T-cell (primary cell): ENCODE measurements at places on chromosomes 2 and 18. TPM values are rescaled to one million over a fixed set of nuclear protein-coding genes. Genes with fewer than 3 reads are reported as not detected.

GRCh38 chr2:206256706-206257205 is 17.7 kb upstream of the ZDBF2 start:
- no peak for DNase-seq

- no peak for DNase-seq
Observed at GRCh38 chr2:169509955-169510354, 453 bp downstream of the KLHL41 start.

DNA sequence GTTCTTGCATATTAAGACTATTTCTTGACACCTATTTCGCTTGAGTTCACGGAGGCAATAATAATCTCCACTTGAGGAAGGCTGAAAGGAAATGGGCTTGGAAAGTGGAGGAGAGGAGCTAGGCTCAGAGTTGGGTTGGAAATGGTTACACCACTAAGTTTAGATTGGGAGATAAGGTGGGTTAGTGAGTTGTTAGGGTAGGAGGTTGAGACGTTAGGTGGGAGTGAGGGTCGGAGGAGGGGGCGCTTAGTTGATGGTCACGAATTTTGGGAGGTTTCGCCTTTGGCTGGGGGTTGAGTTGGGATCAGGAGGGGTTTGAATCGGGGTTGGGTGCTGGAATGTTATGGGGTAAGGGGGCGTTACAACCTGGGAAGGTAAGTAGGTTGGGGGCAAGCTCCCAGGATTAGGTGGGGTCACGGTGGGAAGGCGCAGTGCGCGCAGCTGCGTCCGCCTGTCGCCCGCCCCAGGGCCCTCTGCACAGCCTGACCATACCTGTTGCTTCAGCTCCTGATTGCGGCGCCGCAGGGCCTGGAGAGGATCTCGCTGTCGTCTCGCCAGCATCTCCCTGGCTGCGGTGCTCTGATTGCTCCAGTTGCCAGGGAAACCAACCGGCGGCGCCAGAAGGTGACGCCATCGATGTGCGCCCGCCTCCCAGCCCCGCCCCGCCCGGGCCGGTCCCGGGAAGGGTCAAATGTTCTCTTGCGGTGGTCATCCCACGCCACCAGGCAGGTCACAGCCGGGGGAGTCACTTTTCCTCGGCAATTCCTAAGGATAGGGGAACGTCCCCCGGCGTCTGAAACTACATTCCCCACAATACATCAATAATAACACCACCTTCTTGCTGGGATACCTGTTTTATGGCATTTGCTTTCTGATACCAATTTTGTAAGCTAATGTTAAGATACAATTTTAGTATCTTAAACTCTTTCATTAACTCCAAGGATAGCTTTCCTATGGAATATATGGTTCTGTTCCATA is at the start of gene NPHP1:
TSS of gene NPHP1 (minus strand) at position 606 of the 978 bp plus-strand sequence. CDS start at position 561, 45 bp downstream.
- peak; percentile 72 for DNase-seq

- no peak for DNase-seq
Observed at GRCh38 chr2:233015019-233015645, 2.1 kb upstream of the NGEF start.

- no peak for DNase-seq
Observed at GRCh38 chr2:104638190-104638858, 215.6 kb upstream of the POU3F3 start.

- DNase-seq, result no peak
Observed at GRCh38 chr2:221908518-221908917, 336.4 kb upstream of the EPHA4 start.

- DNase-seq, result no peak
Observed at GRCh38 chr2:100934504-100935371, 67.4 kb upstream of the RPL31 start.

- DNase-seq, result no peak
Observed at GRCh38 chr2:209208211-209208610, 215.6 kb upstream of the MAP2 start.

- DNase-seq, result no peak
Observed at GRCh38 chr2:156189143-156189542, 143.4 kb downstream of the NR4A2 start.

DNA sequence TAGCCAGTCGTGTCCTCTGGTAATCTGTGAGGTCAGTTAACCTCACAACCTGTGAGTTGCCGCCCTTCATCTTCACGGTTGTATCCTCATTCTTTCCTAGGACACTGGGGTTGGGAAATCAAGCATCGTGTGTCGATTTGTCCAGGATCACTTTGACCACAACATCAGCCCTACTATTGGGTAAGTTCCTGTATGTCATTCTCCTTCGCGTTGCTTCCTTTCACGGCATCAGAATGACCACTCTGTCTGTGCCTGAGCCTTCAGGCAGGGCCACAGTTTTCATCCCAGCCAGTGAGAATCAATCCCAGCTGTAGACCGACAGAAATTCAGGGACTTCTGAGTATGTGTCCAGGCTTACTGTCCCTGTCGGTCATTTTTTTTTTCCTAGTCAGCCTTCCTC is 67.1 kb downstream of the RAB31 start:
- no peak for DNase-seq

DNA sequence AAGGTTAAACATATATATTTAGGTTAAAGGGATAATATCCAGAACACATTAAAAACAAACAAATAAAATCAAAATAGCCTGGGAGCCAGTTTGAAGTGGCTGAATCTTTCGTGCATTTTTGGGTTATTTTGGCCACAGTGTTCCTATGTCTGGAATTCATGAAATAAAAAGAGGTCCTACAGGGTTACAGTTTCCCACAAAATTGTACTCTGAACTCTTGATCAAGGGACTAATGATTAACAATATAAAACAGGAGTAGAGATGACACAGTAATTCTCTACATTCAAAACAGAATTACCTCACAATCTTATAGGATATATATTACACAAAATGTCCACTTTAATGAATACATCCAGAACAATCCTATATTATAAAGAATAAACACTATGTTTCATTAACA is 24.9 kb downstream of the VPS4B start:
- no peak for DNase-seq

DNA sequence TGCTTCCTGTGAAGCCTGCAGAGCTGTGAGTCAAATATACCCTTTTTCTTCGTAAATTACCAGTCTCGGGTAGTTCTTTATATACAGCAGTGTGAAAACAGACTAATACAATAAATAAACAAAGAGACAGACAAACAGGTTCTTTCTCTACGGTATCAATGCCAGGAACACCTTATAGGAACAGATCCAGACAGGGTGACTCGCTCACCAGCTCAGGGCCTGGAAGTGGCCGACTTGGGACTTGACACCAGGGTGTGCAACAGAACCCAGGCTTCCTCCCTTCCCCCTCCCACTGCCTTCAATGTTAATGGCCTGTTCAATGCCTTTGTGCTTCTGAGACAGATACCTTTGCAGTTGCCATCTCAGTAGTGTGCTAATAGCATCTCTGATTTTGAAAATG is 309.5 kb downstream of the ALK start:
- no peak for DNase-seq

DNA sequence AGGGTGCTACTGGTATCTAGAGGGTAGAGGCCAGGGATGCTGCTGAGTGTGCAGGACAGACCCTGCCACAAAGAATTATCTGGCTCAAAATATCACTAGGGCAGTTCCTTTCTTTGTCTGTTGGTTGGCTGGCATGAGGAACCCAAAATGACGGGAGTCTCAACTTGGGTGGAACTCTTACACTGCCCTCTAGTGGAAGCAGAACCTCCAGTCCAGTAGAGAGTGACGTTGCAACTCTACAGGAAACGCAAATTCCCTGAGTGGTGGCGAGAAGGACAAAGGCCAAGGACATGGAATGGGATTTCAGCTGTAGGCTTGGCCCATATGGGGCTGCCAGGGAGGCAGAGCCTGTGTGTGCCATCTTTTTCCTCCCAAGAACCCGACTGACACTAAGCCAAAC is 47.1 kb downstream of the COPS8 start:
- DNase-seq, result no peak

- no peak for DNase-seq
Observed at GRCh38 chr2:110780461-110780860, 48.1 kb downstream of the ACOXL start.

MERTK gene
- total RNA-seq, result 0.30 TPM

ALKAL2 gene
- total RNA-seq, result not detected

FAM98A gene
- 32.9 TPM for total RNA-seq

SPC25 gene
- total RNA-seq, result 0.43 TPM

DSC2 gene
- 0.13 TPM for total RNA-seq

POTEC gene
- total RNA-seq, result not detected

SIX3 gene
- not detected for total RNA-seq

MYOM1 gene
- 2.2 TPM for total RNA-seq
